ENCODE measurements at places on chromosomes 2 and 18.

DNA sequence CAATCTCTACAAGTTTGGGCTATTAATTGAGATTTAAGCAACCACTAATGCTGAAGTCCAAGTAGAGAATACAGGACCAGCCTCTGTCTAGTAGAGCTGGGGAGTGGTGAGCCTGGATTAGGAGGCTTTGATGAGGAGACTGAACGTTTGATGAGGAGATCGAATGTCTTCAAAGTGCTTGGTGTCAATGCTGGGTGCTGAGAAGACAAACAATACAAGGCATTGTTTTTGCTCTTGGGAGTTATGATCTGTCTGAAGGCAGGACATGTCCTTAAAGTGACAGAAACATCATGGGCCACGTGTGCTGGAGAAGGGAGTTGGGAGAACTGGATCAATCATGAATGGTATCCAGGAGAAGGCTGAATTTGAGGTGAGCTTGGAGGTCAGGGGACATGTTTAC is 143.6 kb downstream of the SPHKAP start:
- DNase-seq, result no peak

DNA sequence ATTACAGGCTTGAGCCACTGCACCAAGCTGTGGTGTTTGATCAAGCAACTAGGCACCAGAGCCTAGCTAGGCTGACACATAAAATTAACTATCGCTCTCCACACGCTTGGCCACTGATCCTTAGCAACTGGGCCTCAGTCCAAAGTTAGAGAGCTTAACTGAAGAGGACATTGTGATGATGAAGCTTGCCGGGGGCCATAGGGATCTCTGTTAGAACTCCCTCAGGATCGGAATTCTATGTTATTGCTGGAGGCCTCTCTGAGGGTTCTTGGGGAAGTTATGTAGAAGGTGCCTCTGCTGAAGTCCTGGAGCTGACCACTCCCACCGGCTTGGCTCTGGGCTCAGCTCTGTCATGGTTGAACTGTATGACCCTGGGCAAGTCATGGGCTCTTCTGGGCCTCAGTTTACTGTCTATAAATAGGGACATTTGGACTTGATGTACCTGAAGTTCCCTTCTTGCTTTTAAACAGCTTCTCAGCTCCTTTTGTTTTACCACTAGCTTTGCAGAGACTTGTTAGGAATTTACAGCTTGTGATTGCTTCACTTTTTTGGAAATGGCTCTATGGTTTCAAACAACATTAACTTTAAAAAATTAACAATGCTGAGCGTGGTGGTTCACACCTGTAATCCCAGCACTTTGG is 44.1 kb downstream of the GATA6 start:
- DNase-seq, result no peak

DNA sequence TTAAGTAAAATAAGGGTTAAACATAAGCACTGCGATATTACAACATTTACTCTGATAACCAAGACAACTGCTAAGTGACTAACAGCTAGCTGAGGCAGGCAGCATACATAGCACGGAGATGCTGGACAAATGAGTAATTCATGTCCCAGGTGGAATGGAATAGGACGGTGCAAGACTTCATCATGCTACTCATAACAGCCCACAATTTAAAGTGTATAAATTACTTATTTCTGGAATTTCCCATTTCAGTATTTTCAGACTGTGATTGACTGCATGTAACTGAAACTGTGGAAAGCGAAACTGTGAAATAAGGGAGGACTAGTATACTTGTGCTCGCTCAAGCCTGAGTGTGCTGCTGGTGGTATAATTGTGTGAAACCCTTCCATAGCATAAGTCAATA is 12.9 kb downstream of the IER3IP1 start:
- peak; percentile 18 for DNase-seq

GRCh38 chr2:231300722-231301076 is 94.8 kb upstream of the B3GNT7 start:
- no peak for DNase-seq

- DNase-seq, result peak; percentile 8
Observed at GRCh38 chr18:8949206-8949605, 153.3 kb upstream of the NDUFV2 start.

DNA sequence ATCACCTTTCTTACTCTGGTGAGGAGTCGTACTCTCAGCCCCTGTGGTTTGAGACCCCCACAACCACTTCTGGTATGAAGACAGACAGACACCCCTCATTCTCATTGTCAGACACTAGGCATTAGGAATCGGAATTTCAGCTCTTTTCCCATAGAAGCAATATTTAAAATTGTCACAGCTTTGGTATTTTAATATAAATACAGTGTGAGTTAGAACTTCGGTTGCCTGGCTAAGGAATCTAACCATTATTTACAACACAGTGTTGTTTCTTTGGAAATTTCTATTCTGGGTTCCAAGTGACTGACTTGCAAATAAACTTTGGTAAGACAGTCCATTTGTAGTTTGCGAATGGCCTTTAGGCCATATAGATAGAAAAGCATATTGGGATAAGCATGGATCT is 318.1 kb downstream of the PARD3B start:
- DNase-seq, result no peak

- DNase-seq, result no peak
Observed at GRCh38 chr18:40088130-40088529, 1866.9 kb upstream of the PIK3C3 start.

GRCh38 chr2:145750144-145750543 is 1230.2 kb upstream of the ZEB2 start:
- DNase-seq, result no peak

DNA sequence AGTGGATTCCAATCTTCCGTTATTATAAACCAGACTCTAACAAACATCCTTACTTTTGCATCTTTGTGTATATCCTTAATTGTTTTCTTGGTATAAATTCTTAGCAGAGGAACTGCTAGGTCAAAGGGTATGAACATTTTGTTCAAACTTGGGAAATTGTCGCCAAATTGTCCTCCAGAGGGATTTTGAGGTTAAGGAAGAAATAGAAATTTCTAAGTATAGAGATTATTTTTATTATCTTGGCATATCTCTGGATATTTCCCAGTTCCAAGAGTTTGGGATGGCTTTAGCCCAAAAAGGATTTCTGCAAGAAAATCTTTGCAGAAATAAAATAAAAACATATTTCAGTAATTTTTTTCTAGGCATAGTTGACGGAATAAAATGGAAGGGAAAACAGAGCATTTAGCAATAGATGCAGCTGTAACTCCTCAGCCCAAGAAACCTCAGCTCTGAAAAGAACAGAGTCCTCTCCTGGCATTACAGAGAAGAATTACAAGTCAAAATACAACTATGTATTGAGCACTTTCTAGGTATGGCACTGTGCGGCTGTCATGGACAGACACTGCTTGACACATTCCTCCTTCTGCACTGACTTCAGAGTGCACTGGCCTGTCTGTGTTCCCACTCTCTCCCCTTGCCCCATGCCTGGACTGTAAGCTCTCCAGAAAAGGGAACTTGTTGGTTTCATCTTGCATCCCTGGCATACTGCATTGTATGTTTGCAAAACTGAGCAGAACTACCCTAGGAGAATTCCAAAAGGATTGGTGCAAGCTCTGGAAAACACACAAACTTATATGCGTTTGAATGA is 117.3 kb upstream of the STON1 start:
- DNase-seq, result no peak

GRCh38 chr2:141162314-141162713 is 968.5 kb downstream of the LRP1B start:
- DNase-seq, result no peak

- DNase-seq, result no peak
Observed at GRCh38 chr2:229708335-229708734, 6.0 kb downstream of the DNER start.

DNA sequence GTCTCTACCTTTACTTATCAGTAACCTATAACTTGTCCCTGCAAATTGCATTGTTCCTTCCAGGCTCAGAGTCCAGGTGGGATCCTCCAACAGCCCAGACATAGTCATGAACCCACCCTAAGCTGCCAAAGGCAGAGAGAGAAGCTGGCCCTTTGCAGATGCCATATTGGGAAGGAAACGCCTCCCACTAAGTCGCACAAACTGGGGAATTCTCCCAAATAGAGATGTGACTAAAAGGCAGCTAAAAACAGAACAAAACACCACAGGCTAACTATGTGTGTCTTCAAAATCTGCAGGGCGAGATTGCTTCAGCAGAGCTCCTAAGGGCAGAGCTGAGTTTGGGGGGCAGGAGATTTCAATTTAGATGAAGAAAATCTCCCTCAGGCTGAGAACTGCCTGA is 38.5 kb upstream of the SIGLEC15 start:
- no peak for DNase-seq

GRCh38 chr18:33751613-33752221 is 173.7 kb downstream of the ASXL3 start:
- no peak for DNase-seq

- DNase-seq, result no peak
Observed at GRCh38 chr2:43035922-43036321, 190.5 kb downstream of the ZFP36L2 start.

DNA sequence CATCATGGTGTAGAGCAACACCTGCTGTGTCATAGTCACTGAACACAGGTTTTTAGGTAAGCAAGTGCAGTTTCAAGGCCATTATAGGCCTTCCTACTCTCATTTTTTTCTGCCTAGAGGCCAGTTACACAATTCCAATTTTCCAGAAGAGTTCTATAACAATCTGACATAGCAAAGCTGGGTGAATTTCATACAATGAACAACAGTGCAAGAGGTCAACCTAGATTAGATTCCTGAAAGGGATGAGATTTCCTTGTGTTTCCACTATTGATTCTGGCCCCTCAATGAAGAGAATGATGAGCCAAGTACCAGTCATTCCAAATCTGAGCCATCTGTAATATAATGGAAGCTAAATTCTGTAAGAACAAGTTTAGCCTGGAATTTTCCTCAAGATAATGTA is 15.3 kb upstream of the CD28 start:
- no peak for DNase-seq

GRCh38 chr2:218400167-218400929 is 680 bp downstream of the CTDSP1 start:
- peak; percentile 54 for DNase-seq

- no peak for DNase-seq
Observed at GRCh38 chr18:45688113-45688512, 35.9 kb upstream of the SLC14A1 start.

Data from stimulated activated CD4-positive, alpha-beta T cell treated with anti-CD3 and anti-CD28 coated beads, Interleukin-15, amount 100 ng/mL, for 24 hours (primary cell).